ENCODE measurements at places on chromosomes 11 and 22.

- DNase-seq, result no peak
Measured at GRCh38 chr22:38739300-38740055, 16.3 kb downstream of the SUN2 start.

GRCh38 chr11:116875194-116875593, 37.8 kb upstream of the APOA1 start:
- DNase-seq, result no peak

DNA sequence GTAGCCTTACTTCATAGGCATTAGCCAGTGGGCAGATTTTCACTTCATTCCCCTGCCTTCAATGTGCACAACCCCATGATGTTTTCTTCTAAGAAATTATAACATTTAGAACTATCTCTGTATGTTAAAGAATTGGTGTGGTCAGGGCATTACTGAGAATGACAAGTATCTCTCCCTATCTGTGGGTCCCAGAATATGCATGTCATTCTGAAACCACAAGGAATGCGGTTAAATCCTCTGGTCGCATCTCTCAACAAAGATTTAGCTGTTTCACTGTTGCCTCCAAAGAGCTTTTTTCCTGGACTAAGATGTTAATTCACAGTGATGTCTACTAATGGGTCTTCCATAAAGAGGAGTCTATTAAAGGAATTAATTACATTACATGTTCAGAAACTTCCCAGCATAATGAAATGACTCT, 62.7 kb downstream of the LIF start:
- DNase-seq, result no peak

- DNase-seq, result no peak
Measured at GRCh38 chr11:35344681-35345574, 74.4 kb downstream of the SLC1A2 start.

GRCh38 chr22:49206281-49206680, 621.4 kb downstream of the BRD1 start:
- DNase-seq, result no peak

DNA sequence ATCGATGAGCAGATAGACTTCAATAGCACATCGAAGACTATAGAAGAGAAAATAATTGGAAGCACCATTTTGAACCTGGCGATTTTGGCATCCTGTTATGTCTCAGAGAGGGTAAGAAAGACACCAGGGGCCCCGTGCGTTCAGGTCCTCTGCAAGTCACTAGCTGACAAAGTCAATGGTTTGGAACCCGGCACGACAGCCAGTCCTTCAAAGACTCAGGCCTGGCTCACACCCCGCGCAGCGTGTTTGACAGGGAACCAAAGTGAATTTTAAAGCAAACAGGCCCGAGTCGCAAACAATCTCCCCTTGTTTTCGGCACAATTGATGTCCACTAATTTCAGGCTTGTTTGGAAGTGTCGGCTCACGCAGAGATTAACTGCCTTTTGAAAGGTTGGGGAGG, 716.6 kb downstream of the BRD1 start:
- DNase-seq, result no peak
